T-cell (primary cell): ENCODE measurements at places on chromosomes 5 and 9.

DNA sequence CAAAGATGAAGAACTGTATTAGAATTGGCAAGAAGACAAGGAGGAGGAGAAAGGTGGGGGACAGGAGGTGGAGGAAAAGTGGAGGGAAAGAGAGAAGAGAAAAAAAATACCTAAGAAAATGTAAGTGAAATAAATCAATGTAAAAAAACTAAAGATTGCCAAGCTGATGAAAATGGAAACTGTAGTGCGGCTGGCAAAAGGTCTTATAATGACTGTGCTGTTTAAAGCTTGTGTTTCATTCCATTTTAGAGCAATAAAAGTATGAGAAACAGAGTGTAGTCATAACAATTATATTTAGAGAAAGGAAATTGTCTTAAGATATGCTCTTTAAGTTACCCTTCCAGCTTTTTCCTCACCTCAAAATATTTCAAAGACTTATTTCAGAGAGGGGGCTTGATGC, 670.5 kb upstream of the SEMA6A start:
- DNase-seq, result no peak

GRCh38 chr5:149712439-149713147, 17.5 kb upstream of the PPARGC1B start:
- DNase-seq, result no peak

DNA sequence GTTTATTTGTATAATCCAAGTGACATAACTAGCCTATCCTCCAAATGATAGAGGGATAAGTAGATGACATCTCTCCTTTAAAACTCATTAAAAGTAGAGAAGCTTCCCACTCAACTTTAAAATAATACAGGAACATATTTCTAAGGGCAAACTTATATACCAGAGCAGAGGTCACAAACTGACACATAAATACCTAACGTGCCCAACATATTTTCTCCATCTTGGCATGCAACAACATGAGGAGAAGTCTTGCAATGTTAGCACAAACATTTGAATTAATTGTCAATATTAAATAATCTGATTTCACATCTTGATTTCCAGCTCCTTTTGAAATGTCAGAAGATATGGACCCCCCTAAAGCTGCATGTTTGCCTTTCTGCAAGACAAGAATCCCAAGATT, 335.0 kb downstream of the DEPDC1B start:
- no peak for DNase-seq

GRCh38 chr5:131357739-131358561, 94.1 kb downstream of the CDC42SE2 start:
- no peak for DNase-seq

- DNase-seq, result no peak
Observed at GRCh38 chr5:145509336-145510136, 325.6 kb downstream of the PRELID2 start.

GRCh38 chr5:123992641-123993040, 480.7 kb downstream of the CSNK1G3 start:
- no peak for DNase-seq

GRCh38 chr9:128638580-128638979, 18.1 kb downstream of the DYNC2I2 start:
- no peak for DNase-seq

GRCh38 chr5:5487585-5488360, 65.3 kb downstream of the ICE1 start:
- DNase-seq, result no peak

DNA sequence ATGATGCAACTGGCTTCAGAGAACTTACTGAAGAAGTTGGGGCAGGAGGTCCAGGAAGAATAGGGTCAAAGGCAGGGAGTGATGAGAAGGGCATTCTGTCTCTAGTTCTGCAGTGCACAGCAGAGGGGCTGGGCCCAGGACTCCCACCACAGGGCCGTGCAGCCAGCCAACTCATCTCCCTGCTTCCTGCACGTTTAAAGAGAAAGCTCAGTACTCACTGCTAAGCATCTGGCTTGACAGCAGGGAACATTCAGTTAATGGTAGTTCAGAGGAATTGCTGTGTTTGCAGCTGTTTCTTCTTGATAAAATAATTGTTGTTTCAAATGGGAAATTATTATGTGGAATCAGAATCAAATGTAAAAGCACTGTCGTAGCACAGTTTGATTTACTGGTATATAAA, 25.6 kb upstream of the SCAMP1 start:
- DNase-seq, result no peak

GRCh38 chr5:59254055-59254687, 639.4 kb downstream of the PDE4D start:
- DNase-seq, result no peak

DNA sequence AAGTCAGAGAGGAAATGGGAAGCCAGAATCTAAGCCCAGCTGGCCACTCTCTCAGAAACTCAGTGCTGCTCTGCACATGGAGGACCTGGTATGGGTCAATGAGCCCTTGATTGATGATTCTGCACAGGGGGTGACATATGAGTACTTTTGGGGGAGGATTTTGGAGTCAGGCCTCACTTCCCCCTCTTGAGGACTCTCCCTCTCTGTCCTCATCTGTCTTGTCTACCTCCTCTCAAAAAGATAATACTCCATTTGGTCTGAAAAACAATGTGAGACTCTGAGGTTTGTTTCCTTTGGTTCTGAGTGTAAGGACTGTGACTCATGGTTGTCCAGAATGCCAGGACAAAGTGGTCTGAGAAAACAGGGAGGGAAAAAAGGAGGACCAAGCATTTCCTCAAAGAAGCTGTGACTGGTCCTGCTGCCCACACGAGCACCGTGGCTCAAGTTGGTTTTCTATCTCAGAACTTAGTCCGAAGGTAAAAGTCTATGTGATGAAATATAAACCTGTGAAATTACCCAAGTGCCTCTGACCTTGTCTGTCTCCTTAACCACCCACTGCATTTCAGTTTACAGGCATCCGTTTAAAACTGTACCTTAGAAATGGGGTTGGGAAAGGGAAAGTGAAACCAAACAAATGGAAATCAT, 11.1 kb downstream of the TTC39B start:
- no peak for DNase-seq

DNA sequence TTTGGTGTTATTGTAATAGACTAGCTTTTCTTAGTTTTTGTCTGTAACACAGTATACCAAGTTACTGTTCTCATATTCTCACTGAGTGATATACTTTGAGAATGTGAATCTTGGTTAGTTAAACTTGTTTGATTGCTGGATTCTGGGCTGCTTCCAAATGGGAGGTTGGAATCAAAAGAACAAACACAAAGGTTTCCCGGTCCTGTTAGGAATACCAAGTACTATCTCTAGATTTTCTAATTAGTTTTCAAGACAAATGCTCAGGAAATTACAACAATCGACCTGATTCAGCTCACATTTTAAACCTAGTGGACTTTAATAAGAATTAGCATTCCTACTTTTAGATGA, 244.3 kb downstream of the CSNK1G3 start:
- no peak for DNase-seq

DNA sequence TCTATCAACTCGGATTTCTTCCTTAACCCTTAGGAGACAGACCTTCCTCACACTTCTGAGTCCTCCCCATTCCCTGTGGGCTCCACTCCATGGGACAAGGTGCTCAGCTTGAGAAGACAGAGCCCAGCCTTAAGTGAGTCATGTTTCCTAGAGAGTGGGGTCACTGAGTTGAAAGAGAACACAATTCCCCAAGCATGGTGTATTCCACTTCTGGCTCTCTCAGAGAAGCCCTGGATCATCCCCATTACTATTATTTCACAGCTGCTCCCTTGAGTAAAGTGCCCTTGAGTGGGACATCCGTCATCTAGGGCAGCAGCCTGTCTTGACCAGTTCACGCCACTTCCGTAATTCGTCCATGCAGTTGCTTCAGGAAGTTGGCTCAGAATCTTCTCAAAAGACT, 604.8 kb downstream of the BNC2 start:
- DNase-seq, result no peak
